ENCODE measurements at places on chromosomes 13 and 19.

DNA sequence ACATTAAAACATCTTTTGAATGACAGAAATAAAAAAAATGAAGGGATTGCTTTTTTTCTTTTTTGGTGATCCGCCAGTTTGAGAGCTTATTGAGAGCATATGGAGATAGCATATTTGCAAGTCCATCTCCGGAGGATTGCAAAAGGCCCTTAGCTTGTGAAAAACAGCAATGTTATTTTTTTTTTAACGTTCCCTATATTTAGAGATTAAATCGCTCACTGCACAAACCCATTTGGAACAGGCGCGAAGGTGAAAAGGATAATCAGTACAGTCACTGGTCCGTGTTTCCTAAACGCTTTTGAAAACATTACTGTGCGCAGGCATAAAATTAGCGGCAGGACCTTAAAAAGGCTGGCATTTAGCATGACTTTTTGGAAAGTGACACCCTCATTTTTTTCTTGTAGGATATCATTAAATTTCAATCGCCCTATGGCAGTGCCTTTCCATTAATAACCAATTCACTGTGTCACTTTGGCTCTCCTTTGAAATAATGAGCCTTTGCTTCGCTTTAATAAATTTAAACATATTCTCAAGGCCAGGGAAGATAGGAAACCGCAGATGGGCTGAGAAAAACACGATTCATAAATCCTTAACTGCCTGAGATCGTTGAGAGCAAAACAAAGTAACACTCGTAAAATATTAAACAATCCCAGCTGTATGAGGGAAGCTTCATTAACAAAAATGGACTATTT lies 342.2 kb downstream of the DACH1 start:
- no peak for DNase-seq

DNA sequence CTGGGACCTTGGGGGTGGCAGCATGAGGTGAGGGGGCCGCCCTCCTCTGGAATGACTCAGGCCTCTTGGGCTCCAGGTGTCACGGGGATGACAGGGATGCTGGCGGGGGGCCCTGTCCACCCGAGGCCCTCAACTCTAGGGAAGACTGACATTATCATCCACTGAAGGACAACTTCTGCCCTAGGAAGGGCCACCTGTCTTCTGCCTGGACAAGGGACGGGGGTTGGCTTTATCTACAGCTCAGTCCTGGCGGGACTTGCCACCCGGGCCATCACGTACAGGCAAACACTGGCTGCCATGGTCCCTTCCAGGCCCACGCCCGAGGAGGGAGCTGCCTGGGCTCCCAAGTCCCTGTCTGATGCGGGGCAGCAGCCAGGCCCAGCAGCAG lies 130.7 kb downstream of the STK24 start:
- no peak for DNase-seq

DNA sequence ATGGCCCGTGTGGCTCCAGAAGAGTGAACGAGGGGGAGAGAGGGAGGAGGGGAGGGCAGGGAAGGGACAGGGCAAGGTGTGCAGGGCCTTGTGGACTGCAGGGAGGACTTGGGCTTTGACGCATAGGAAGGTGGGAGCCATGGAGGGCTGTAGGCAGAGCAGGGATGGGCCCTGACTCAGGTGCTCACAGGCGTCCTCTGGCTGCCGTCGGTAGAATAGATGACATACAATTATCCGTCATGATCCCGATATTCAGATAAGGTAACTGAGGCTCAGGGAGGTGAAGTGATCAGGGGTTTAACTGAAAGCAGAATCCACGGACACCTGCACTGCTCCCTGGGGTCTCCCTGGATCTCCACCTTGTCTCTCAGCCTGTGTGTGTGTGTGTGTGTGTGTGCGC lies 3.4 kb downstream of the C3 start:
- DNase-seq, result no peak

DNA sequence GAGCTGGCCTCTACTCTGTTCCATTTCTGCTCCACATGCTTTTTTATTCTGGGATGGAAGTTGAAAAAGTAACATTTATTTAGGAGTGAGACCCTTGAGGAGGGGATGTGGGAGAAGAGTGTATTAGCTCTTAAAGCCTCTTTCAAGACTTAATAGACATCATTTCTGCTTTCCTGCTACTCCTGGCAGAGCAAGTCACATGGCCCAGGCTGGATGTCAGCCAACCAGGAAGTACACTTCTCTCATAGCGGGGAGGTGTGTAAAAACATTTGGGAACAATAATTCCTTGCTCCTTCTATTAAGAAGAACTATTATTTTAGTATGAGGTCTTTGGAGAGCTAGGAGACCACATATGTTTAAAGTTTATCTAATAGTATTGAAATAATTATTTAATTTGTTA lies 40.6 kb upstream of the FAM216B start:
- no peak for DNase-seq

DNA sequence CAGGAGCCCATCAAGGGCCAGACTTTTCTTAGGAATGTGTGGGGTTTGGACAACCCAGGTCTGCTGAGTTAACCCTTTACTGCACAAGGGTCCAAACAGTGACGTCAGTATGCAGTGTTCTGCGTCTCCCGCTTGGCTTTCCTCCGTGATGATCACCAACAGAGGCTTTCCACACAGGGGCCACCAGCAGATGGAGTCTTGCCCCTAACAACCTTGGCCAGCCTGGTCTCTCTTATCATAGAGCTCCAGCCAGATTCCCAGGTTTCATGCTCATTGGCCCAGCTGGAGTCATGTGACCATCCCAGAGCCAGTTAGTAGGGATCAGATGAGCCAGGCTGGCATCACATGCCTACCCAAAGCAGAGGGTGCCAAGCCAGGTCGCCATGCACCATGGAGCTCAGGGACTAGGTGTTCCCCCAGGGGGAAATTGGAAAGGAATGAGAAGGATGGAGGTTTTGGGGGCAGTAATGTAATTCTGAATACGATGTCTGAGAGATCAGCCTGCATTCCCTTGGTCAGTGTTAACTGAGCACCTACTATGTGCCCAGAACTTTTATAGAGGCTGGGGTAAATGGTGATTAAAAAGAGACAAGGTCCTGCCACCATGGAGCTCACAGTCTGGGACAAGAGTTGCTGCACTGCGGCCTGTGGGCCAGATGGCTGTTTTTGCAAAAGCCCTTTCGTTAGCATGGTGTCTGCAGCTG lies 61.2 kb downstream of the MYH14 start:
- DNase-seq, result no peak
